ENCODE measurements at places on chromosomes 6 and 20. TPM values are rescaled to one million over a fixed set of nuclear protein-coding genes. Genes with fewer than 3 reads are reported as not detected.

The AGER gene
- 5.3 TPM for total RNA-seq

The STMND1 gene
- total RNA-seq, result 0.47 TPM

The HSPA12B gene
- 1.2 TPM for total RNA-seq

The CRISP3 gene
- not detected for total RNA-seq

The ULBP3 gene
- 0.32 TPM for total RNA-seq

The TDRD6 gene
- total RNA-seq, result 0.52 TPM

The FANCE gene
- 4.4 TPM for total RNA-seq

The PPP1R14C gene
- total RNA-seq, result 33.5 TPM

The HMGCLL1 gene
- total RNA-seq, result 1.0 TPM

The TRIM10 gene
- 7.8 TPM for total RNA-seq

The SAMHD1 gene
- total RNA-seq, result 48.6 TPM

The DDX27 gene
- 32.5 TPM for total RNA-seq

The SNRPB2 gene
- total RNA-seq, result 42.1 TPM

The DDX43 gene
- total RNA-seq, result 0.39 TPM

The REM1 gene
- total RNA-seq, result 3.5 TPM

The EFCAB8 gene
- 0.17 TPM for total RNA-seq

The RBPJL gene
- not detected for total RNA-seq

The SFTA2 gene
- not detected for total RNA-seq

The TNXB gene
- total RNA-seq, result 20.1 TPM

The F13A1 gene
- 96.5 TPM for total RNA-seq

The UCKL1 gene
- 57.8 TPM for total RNA-seq

The OR12D3 gene
- not detected for total RNA-seq

The ADGRF1 gene
- total RNA-seq, result 3.3 TPM

The HINT3 gene
- 23.2 TPM for total RNA-seq

The SMPDL3A gene
- 81.7 TPM for total RNA-seq

The ROMO1 gene
- 112 TPM for total RNA-seq

The DTD1 gene
- total RNA-seq, result 10.9 TPM

The SLC17A3 gene
- total RNA-seq, result not detected

The SCRT2 gene
- total RNA-seq, result not detected

The DEFB112 gene
- total RNA-seq, result not detected

The NOX3 gene
- not detected for total RNA-seq

The PMEPA1 gene
- 35.5 TPM for total RNA-seq

The NHLRC1 gene
- 1.8 TPM for total RNA-seq

The SLC4A11 gene
- total RNA-seq, result 1.2 TPM

The CLPSL1 gene
- not detected for total RNA-seq

The TP53TG5 gene
- total RNA-seq, result 1.4 TPM

The LY6G5C gene
- 1.7 TPM for total RNA-seq

The GPR63 gene
- 1.5 TPM for total RNA-seq

The CRISP2 gene
- not detected for total RNA-seq

The C6orf52 gene
- not detected for total RNA-seq

The HCRTR2 gene
- not detected for total RNA-seq

The GSTA2 gene
- not detected for total RNA-seq

The VWA7 gene
- total RNA-seq, result 8.2 TPM

The PIGT gene
- total RNA-seq, result 92.1 TPM

The FERMT1 gene
- 102 TPM for total RNA-seq

The MLN gene
- not detected for total RNA-seq

The HSPA1L gene
- total RNA-seq, result 1.2 TPM

The RPN2 gene
- 106 TPM for total RNA-seq

Measured in mucosa of descending colon (tissue), 3 donors.